Fibroblast of skin of scalp (primary cell): ENCODE measurements at places on chromosomes 4 and X.

DNA sequence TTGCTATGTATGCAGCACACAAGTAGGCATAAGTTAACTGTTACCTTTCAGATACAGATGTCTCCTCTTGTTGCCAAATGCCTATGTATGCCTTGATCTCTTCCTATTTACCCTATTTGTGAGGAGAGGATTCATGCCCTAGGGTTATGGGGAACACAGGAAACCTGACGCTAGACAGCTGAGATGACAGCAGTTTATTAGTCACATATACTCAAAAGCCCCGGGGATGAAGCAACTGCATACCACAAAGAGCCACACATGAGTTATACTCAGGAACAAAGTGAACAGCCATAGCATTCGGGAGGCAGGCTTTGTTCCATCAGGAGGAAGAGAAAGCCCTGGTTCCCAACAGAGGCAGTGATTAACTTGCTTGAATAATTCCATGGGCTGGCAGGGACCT lies 1011.7 kb upstream of the PCDH7 start:
- DNase-seq, result peak; percentile 33

GRCh38 chr4:147367891-147368290 lies 113.0 kb upstream of the EDNRA start:
- peak; percentile 44 for DNase-seq

- no peak for DNase-seq
These were observed 108.1 kb upstream of the PSAPL1 start for GRCh38 chr4:7542781-7543180.

DNA sequence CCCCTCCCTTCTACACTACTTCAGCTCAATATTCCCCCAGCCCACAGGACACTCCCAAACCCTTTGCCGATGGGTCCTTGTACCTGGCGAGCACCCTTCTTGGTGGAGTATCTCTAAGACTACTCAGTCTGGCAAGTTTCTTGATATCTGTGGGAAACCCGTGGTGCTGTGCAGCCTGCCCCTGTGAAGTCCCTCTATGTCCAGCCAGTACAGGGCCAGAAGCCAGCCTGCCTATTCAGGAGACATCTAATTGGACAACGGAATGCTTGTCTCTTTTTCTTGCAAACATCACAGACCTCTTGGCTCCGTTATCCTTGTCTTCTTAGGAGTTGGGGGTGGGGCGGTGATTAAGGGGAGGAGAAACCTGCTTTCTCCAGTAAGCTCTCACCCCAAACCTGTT lies 3.7 kb upstream of the IGFBP7 start:
- no peak for DNase-seq

GRCh38 chr4:155564880-155565279 lies 101.8 kb upstream of the GUCY1A1 start:
- no peak for DNase-seq
